Ureter (tissue), 1 donor: ENCODE measurements at places on chromosomes 5 and 9. TPM values are rescaled to one million over a fixed set of nuclear protein-coding genes. Genes with fewer than 3 reads are reported as not detected.

DNA sequence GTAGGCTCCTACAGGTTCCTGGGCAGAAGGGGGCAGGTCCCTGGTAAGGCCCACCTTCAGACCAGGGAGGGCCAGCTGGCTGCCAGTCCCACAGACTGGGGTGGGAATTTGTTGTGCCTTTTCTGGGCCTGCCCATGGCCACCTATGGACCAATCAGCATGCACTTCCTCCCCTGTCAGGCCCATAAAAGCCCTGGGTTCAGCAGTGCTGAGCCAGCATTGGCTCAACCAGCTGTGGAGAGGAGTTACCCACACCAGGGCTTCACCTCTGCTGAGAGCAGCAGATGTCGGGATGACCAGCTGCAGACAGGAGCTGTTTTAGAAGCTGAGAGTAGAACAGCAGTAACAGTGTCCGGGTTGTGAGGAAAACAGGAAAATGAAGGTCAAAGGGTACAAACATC, 373.4 kb upstream of the ACO1 start:
- DNase-seq = no peak

GRCh38 chr9:92745881-92746280, 18.8 kb downstream of the BICD2 start:
- no peak for DNase-seq

DNA sequence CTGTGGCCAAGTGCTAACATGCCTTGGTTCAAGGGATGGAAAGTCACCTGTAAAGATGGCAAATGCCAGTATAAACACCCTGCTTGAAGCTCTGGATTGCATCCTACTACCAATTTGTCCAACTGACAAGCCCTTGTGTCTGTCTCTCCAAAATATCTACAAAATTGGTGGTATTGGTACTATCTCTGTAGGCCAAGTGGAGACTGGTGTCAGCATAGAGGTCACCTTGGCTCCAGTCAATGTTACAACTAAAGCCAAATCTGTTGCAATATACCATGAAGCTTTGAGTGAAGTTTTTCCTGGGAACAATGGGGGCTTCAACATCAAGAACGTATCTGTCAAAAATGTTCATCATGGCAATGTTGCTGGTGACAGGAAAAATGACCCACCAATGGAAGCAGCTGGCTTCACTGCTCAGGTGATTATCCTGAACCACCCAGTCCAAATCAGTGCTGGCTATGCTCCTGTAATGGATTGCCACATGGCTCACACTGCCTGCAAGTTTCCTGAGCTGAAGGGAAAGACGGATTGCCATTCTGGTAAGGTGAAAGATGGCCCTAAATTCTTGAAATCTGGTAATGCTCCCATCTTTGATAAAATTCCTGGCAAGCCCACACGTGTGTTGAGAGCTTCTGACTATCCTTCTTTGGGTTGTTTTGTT, 19.9 kb downstream of the AFF4 start:
- DNase-seq = no peak

NPR3 gene
- total RNA-seq = 1.4 TPM

GRCh38 chr5:91381774-91382359, 1.2 kb downstream of the ARRDC3 start:
- peak; percentile 94 for DNase-seq

DNA sequence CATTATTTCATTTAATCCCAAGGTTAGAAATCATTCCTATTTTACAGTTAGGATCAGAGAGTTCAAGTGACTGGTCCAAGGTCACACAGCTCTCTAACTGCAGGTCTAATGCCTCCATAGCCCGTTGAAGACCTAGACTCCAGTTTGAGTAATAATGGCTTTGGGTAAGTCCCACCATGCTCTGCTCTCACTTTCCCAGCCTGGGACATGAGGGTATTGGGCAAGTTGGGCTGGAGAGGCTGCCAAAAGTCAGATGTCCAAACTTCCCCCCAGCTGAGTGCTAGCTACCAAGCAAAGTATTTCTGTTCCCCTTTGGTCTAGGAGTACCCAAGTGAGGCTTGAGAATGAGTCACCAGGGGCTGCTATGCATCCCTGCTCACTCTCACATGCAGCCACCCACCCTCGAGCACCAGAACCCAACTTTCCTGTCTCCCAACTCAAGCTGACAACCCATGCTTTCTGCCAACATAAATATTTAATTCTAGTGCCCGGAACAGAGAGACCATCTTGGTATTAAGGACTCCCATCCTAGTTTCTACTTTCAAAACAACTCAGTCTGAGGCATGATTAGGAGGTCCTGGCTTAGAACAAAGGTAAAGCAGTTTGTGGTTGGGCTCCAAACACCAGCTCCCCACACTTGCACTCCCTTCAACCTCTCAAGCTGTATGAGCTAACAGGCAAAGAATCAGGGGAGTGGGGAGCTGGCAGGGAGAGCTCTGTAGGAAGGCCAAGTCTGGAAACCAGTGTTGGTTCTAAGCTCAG, 236.5 kb upstream of the TRIM32 start:
- no peak for DNase-seq

GFI1B gene
- not detected for total RNA-seq

BTNL9 gene
- 26.0 TPM for total RNA-seq

GRCh38 chr9:137243626-137244485, 2.8 kb downstream of the TUBB4B start:
- DNase-seq = no peak

DNA sequence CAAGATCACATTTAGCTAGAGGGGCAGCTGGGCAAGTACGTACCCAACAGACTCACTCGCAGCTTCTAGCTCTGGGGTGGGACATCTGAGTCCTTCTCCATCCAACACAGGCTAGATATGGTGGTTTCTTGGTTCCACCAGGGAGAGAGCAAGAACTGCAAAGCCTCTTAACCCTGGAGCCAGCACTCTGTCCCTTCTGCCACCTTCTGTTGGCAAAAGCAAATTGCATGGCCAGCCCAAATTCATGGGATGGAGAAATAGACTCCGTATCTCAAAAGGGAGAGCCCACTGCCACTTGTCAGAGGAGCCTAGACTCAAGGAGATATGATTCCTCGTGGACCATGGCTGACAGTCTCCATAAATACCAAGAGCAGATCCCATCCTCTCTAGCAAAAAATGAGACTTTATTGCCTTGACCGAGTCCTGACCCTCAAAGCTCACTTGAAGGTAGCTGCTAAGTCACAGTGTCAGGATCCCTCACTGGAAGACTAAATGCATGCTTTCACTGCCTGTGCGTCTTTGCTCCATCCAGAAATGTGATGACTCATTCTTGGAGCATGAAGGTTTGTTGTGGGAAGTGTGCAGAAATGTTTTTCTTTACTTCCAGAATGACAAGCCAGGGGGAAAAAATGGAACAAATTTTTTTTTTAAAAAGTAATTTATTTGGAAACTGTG, 28.8 kb upstream of the ROR2 start:
- DNase-seq = no peak

DNA sequence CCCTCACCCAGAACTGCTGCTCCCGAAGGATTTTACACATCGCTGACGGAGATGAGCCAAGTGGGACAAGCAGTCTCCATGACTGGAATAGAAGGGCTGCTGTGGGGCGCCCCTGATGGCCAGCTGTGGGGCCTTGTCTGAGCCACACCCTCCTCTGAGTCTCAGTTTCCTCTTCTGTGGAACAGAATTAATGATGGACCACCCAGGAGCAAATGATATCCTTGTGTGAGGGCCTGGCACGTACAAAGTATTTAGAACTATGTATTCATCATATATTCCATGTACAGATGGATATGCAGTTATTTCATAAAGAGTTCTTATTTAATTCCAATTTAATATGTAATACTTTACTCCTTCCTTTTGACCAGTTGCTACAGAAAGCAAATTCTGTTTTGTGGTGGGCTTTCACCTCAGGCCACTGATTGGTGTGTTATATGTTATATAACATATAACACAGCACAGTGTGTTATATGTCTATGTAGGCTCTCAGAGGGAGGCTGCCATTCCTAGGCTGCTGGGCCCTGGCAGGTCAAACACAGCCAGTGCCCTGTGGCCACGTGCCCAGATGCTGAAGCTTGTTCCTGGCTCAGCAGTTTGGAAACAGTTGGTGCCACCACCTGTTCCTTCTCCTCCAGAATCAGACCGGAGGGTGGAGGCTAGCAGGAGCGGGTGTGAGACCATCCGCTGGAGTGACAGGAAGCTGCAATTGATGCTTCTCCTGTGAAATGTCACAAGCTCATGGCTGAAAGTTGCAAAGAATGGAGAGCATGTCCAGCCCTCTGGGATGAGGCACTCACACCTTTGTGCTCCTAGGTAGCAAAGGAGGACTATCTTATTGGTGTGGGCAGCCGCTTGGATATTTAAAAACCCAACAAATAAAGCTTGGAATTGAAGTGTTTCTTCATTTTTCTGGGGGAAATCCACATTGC, 4.4 kb upstream of the FGD3 start:
- DNase-seq = no peak

GRCh38 chr5:132354381-132355139, 14.9 kb upstream of the SLC22A5 start:
- no peak for DNase-seq

SREK1 gene
- total RNA-seq = 98.0 TPM

IL5 gene
- total RNA-seq = not detected

GRCh38 chr5:84430863-84431663, 46.4 kb upstream of the EDIL3 start:
- no peak for DNase-seq

- no peak for DNase-seq
Observed at GRCh38 chr5:71922584-71923106, 184.6 kb upstream of the MAP1B start.

GRCh38 chr5:172731680-172732074, 39.3 kb downstream of the DUSP1 start:
- DNase-seq = no peak

HTR4 gene
- not detected for total RNA-seq

DNA sequence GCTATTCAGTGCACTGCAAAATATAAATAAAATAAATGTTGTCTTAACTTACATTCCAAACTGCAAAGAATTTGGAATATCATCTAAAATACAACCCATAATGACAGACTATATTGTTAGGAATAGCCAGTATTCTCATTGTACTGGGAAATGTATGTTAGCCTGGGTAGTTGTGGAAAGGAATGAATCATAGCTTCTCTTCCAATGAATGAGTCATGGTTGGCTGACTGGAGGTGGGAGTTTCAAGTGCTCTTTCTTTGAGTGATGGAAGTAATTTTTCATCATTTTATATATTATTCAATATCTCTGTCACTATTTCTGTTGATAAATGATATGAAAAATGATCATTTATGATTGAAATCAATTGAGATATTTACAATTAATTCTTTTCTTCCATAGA, 158.6 kb upstream of the ARRDC3 start:
- no peak for DNase-seq

- no peak for DNase-seq
Observed at GRCh38 chr5:54325610-54326311, 15.4 kb upstream of the ARL15 start.

DNA sequence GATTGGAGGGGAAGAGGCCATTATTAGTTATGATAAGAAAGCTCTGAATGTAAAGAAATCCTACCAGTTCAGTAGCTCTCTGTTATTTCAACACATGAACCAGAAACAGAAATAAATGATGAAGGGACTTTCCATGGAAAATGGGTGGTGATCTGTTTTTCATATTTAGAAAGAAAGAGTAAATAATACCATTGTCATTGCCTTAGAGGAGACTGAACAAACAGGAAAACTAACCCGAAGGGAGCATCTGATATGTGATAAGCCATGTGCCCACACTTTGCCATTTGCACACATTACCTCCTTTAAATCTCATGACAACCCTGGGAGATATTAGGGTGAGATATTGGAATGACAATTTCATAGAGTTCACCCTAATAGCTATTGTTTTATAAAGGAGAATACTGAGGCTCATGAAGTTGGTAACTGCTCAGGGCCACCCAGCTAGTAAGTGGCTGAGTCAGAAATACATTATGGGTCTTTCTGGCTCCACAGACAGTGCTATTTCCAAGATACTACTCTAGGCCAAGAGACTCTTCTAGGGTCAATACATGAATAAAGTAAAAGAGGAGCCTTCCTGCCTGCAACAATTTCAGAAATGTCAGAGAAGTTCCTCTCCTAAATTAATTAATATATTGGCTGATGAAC, 111.0 kb upstream of the SLIT3 start:
- DNase-seq = no peak

PRRC2B gene
- total RNA-seq = 215 TPM

EIF4E1B gene
- not detected for total RNA-seq

CD274 gene
- total RNA-seq = 5.4 TPM

GRCh38 chr9:25677301-25678146, 720 bp downstream of the TUSC1 start:
- DNase-seq = peak; percentile 88

ZNF346 gene
- 26.2 TPM for total RNA-seq

CNTFR gene
- 9.4 TPM for total RNA-seq

DNA sequence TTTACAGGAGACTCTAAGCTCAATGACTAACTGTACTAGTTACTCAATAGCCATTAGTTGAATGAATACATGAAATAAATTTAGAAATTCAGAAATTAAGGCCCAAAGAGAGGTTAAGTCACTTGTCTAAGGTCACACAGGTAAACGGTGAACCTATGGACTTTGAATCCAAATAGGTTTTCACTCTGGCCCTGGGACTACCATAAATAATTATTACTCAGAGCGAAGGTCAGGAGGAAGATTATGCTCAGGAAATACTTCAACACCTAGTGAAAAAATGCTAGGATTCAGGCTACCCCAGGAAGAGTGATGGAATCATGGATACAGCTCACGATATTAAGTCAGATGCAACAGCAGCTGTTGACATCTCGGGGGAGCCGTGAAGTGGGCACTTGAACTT, 417.4 kb downstream of the GABRG2 start:
- DNase-seq = no peak

DNA sequence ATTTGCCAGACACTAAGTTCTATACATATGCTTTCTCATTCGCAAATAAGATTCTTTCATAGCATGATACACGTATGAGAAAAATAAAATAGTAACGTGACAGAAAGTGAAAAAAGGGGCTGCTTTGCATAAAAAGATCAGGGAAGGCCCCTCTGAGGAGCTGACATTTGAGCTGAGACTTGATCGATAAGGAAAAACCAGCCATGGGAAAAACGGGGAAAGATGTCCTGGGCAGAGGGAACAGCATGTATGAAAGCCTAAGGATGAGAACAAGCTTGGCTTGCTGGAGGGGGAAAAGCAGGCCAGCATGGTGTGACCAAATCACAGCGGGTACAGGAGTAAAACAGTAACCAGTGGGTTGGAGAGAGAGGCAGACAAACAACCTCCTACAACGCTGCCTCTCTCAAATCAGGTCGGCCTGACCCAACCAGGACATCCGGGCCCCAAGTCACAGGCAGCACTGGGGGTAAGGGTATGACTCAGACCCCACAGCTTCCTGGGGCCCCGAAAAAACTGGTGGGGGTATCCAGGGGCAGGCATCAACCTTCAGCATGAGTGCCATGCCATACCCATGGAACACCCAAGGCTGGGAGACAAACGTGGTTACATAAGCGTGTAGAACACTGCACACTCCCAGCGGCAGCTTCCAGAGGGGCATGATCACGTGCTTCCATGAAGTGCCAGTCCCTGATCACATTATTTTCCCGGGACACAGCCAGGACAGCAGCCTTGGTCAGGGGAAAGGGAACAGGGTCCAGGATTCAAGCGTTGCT, 2.2 kb downstream of the TNIP1 start:
- DNase-seq = no peak

DNA sequence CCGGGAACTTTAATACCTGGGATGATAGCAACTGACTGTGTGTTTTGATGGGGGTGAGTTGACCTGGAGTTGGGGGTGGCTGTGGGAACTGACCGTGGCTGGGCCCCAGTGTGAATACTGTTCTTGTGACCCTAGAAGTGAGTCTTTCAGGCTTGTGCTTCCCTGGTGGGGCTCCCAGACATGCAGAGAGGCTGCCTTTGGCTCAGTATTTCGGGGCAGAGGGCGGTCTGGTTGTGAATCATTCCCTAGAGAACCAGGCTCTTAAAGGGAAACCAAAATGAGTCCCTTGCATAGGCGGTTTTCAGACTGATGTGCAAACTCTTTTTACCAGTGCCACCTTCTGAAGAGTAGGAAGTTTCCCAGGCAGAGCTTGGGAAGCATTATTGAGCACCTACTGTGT, 132.1 kb downstream of the MACROH2A1 start:
- DNase-seq = no peak
